ENCODE measurements at places on chromosomes 5 and 9.

- no peak for DNase-seq
Observed at GRCh38 chr9:37433867-37434371, 11.4 kb downstream of the GRHPR start.

DNA sequence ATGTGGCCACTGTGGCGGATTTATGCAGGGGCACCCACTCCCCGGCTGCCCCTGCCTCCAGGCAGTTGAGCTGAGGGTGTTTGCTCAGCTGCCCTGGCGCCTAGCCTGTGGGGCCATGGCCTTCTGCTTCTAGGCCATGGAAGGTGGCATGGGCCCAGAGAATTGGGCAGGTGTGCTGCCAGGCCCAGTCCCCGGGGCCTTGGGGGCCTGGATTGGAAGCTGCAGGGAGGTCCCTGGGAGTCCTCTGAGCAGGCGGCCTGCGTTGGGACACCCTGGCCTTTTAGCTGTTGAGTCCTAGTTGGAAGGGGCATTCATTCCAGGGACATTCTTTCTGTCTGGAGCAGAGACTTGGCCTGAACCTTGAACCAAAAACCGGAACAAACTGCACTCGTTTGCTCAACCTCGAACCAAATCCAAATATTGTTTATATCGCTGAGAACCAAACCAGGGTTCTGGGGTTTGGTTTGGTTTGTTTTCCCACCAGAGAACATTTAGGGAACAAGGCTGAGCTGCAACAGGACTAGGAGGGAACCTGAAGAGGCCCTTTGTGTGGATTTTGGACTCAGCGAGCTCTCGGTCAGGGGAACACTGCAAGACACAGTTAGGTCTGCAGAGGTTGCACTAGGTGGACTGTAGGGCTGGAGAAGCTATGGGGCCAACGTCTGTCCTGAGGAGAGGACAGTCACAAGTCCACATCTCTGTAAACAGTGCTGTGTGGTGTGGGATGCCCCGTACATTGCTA, 116.8 kb downstream of the BOD1 start:
- no peak for DNase-seq

GRCh38 chr5:79436821-79437220, 77.1 kb downstream of the HOMER1 start:
- no peak for DNase-seq

DNA sequence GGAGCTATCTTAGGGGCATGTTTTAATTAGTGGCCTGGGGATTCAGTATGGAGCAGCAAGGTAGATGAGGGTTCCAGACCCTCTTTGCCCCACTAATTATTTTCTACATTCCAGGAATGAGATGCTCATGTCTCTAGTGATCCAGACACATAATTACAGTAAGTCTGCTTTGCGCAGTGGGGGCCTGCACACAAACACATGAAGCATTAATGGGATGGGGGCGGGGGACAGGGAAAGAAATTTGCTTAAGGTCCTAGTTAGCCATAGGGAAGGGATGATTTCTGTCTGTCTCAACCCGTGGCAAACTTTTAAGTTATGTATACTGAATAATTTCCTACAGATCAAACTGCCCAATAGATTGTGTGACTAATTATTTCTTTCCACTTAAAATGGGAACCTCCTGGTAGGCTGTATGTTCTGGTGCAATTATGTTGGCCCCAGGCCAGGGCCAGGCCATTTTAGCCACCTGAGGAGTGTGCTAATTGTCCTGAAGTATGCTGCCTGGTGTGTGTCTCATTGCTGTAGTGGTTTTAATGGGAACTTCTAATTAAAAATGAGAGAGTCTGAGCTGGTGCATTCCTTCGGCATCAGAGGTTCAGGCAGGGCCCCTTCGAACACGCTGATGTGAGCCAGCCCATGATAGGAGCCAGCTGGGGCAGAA, 134.4 kb downstream of the PTTG1 start:
- no peak for DNase-seq

Measured in NCI-H446 (cell line).